ENCODE measurements at places on chromosomes 1 and 21.

DNA sequence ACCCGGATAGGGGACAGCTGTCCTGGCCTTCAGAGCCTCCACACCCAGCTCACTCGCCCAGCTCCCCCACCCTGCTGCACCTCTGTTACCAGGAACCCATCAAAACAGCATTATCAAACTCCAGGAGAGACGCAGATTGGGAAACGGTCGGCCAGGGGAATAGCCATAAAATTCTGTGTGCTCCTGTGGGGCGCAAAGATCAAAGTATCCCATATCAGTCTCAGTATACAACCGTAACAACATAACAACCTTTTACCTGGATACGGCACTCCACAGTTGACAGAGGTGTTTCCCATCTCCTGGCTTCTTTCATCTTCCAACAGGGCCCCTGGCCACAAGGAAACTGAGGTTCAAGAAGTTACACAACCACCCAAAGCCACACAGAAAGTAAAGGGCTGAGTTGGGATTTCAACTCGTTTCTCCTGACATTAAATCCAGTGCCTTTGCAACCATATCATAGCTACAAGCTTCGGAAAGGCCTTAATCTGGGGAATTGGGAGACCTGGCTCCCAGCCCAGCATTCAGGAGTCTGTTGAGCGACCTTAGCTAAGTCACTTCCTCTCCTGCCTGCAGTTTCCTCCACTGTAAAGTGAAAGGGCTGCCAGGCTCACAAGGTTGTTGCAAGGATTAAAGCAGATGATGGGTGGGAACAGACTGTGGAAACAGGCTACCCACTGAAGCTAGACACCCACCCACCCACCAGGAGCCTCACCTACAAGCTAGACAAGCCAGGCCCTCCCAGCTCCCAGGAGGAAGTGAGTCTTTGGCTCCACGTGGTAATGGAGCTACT, 8.1 kb upstream of the EPHB2 start:
- DNase-seq: peak; percentile 34

DNA sequence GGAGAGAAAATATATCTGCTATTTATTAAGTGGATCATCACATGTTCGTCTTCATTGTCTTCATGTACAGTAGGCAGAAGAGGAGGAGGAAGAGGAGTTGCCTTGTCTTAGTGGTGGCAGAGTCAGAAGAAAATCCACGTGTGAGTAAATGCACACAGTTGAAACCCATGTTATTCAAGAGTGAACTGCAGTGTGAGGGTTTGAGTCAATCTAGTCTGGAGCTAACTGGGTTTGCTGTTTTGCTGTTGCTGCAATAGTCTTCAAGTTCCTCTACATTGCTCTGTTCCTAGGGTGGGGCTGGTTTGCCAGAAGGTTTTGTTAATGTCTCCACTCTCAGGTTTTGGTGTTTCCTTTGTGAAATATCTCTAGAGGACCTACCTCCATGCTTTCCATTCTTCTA, 3.1 kb upstream of the CD1A start:
- DNase-seq: no peak

DNA sequence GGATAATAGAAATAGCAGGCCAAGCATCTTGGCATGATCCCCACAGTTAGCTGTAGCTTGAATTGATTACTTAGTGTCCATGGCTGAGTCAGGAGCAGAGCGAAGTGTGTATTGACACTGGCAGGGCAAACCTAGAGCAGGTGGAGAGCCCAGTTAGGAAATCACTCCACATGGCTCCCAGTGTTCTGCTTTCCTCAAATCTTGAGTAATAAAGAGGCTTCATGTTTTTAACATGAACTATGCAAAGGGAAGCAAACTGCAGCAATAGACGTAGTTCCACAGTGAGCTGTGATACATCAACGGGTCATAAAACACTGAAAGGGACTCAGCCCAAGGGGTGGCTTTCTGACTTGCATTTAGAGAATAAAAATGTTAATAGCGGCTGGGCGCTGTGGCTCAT, 28.9 kb downstream of the RHEX start:
- DNase-seq: no peak

DNA sequence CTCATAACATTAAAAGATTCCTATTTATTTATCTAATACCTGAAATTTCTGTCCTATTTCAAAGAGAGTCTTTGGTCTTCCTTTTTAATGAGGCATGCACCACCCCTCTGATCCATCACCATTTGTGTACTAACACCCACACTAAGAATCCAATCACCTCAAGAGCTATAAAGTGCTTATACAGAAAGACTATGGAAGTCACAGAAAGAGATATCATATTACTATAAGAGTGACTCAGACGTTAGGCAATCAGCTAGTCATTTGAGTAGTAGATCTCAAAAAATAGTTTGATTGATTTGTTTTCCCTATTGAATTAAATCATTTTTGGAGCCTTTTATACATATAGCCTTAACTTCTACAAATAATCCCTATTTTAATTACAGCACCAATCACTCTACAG, 46.1 kb downstream of the NME7 start:
- no peak for DNase-seq

GRCh38 chr1:245298781-245299180, 144.0 kb downstream of the KIF26B start:
- DNase-seq: no peak

- DNase-seq: no peak
Measured at GRCh38 chr1:247368490-247369145, 37.0 kb upstream of the ZNF496 start.

GRCh38 chr1:194616835-194617234, 1430.4 kb upstream of the B3GALT2 start:
- no peak for DNase-seq

GRCh38 chr1:2315674-2316450, 75.5 kb downstream of the MORN1 start:
- no peak for DNase-seq

- DNase-seq: no peak
Measured at GRCh38 chr1:85245456-85245855, 14.0 kb downstream of the C1orf52 start.

- DNase-seq: no peak
Measured at GRCh38 chr1:224080115-224080774, 33.7 kb upstream of the FBXO28 start.

GRCh38 chr1:214209260-214209808, 71.6 kb upstream of the SMYD2 start:
- DNase-seq: no peak

DNA sequence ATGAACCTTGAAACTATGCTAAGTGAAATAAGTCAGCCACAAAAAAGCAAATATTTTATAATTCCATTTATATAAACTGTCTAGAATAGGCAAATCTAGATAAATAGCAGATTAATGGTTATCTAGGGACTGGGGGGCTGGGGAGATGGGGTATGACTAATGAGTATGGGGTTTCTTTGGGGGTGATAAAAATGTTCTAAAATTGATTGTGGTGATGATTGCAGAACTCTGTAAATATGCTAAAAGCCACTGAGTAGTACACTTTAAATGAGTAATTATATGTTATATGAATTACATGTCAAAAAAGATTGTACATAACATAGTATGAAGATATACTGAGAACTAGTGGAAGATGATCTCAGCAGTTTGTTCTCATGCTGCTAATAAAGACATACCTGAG, 675.0 kb downstream of the KIF26B start:
- DNase-seq: no peak

- no peak for DNase-seq
Measured at GRCh38 chr1:47725000-47725473, 272.1 kb downstream of the TRABD2B start.

DNA sequence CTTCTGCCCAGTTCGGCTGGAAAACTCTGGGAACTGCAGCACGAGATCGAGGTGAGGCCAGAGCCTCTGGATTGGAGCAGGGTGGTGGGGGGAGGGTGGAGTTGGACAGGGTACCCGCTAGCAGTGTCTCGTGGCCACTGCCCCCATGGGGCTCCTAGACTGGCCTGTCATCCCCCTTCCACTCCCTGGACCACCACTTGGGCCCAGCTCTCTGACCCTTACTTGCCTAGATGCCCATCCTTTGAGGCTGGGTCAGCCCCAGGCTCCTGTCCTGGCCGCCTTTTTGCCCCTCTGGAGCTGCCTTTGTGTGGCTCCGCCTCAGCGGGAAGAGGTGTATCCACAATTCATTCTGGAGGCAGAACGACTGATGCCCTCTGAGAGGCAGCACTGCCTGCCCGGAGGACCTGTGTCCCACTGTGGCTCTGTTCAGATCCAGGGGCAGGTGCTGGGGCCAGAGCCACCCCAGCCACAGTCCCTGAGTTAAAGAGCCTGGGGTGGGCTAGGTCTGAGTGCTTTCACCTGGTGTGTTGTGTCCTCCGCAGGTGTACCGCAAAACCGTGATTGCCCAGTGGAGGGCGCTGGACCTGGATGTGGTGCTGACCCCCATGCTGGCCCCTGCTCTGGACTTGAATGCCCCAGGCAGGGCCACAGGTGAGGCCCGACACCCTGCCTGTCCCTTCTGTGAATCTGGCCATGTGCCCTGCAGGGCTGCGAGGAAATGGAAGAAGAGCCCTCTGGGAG, 17.7 kb downstream of the FAAH start:
- DNase-seq: no peak

GRCh38 chr1:187577610-187578009, 748.9 kb downstream of the PLA2G4A start:
- DNase-seq: no peak

DNA sequence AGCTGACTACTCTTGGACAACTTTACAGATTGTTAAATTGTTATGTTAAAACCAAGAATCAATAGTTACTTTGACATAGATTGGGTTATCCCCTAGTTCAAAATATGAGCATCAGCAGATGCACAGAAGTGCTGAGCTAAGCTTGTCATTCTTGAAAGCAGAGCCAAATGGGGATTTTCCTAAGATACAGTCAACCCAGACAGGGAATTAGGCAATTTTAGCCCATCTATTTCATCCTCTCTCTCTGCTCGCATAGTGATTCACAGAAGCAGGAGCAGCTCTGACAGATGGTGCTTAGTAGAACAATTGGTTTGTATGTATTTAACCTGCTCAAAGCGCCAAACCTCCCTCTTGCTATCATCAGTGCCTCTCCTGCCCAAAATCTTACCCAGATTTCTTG, 27.9 kb upstream of the PRRC2C start:
- DNase-seq: no peak

DNA sequence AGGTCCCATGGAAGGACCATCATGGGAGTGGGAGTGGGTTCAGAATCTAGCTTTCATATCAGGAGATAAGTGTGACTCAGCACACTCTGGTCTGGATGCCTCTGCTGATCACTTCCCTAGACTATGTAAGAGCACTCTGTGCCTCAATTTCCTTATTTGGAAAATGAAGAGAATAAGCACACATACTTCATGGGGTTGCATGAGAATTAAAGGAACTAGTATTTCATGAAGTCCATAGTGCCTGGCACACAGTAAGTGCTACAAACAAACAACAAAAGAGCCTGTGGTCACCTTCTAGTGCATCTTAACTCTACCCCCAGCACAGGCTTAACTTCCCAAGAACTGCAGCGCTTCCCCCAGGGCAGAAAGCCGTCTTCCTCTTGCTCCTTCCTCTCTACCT, 9.6 kb upstream of the IL20 start:
- DNase-seq: no peak

DNA sequence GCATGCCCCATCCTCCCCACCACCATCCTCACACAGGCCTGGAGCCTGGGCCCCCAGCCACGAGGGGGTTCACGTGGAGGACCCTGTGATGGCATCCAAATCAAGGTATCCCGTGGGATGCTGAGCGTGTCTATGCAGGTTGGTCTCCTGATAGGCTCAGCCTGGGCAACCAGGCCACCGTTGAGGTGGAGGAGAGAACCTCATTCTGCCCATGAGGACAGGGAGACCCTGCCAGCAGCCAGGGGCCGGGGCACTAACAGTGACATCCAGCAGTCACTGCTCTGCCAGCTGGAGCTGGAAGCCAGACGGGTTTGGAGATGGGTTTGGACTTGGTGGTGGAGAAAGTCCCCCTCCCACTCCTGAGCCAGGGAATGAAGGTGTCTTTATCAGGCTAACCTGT, 582.8 kb downstream of the MATN1 start:
- no peak for DNase-seq
